ENCODE measurements at places on chromosomes 4 and X.

DNA sequence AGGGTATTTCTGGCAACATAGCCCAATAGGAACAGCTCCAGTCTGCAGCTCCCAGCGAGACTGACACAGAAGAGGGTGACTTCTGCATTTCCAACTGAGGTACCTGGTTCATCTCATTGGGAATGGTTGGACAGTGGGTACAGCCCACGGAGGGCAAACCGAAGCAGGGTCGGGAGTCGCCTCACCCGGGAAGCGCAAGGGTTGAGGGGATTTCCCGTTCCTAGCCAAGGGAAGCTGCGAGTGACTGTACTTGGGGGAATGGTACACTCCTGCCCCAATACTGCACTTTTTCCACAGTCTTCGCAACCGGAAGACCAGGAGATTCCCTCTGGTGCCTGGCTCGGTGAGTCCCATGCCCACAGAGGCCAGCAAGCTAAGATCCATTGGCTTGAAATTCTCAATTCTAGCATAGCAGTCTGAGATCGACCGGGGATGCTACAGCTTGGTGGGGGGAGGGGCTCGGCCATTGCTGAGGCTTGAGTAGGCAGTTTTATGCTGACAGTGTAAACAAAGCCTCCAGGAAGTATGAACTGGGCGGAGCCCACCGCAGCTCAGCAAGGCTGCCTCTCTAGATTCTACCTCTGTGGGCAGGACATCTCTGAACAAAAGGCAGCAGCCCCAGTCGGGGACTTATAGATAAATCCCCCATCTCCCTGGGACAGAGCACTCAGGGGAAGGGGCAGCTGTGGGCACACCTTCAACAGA, 14.0 kb upstream of the ADAD1 start:
- no peak for DNase-seq

DNA sequence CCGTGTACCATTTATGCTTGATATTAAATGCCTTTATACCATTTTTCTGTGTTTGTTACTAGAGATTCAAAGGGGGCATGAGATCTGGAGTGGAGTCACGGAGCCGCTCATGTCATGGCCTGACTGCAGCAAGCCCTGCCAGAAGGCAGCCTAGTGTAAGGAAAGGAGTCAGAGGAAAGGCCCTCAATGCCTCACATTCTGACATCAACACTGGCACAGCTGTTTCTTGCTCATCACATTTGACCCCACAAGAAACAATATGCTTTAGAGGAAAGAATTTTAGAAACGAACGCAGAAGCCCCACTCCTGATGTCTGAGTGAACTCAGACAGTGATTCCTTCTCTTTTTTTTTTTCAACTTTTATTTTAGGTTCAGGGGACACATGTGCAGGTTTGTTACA, 322.4 kb upstream of the CPEB2 start:
- DNase-seq, result no peak

DNA sequence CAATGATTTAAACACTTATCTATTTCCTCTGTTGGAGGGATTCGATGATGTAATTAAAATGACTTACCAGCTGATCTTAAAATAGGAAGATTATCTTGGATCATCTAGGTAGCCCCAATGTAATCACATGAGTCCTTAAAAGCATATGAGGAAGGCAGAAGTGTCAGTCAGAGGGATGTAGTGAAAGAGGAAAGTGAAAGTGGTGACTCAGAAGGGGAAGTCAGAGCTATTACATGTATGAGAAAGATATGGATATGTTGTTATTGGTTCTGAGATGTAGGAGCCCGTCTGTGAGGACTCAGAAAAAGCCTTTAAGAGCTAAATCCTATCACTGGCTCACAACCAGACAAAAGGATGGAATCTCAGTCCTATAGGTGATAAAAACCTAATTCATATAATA, 456.4 kb downstream of the DACH2 start:
- DNase-seq, result no peak

DNA sequence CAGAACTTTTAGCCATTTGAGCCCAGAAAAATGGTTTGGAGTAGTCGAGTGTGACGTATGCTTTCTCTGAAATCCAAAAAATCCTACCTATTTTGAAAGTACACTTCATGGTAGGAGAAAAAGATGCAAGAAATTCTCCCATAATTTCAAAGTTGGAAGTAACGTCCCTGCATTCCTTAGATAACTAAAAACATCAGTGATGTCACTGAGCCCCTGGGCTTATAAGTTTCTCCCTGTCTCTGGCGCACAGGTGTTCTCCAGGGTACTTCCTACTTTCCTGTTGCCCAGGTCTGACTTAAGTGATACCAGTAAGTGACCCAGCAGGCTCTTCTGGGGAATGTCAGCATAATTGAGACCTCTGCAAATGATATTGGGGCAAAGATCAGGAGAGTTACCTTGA, 90.5 kb upstream of the WDR1 start:
- no peak for DNase-seq

DNA sequence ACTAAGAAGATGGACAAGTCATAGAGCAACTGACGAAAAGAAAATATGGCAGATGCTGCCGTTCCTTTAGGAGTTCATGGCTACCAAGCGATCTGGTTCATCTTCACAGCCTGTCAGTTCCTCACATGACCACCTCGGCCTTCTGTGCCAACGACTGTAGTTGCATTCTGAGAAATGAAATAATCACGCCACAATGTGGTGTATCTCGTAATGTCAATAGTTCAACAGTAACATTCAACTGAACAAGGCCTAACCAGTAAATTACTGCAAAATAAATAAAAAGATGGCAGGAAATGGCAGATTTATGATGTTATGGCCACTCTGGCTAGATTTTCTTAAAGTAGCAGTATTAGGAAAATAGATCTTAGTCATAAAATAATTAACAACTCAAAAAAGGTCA, 4.4 kb downstream of the GPRIN3 start:
- no peak for DNase-seq

DNA sequence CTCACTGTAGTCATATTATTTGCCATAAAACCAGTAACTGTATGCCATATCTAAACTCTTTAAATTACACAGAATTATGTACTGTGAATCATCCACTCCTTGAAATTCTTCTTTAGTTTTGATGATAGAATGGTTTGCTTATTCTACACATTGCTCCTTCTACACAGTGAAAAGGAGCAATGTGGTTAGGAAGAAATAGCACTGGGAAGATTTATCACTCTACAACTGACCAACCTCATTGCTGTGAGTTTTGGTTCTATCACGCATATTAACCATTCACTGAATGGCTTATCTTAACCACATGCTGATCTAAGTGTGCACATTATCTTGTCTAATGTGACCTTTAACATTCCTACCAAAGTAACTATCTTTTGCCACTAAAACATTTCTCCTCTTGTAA, 415.7 kb upstream of the NDST4 start:
- no peak for DNase-seq

DNA sequence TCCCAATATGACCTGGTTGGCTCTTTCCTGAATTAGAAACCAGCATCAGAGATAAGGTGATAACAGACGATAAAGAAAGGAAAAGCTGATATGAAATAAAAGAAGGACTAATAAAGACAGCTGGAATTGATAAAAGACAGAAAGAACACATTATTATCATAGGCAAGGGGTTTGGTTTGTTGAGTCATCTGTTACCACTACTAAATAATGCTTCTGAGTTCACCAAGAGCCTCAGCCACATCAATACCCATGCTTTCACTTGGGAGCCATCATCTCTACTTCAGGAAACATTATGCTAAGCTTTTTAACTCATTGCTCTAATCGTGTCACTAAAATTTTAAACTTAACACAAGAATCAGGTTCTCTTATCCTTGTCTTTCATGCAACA, 27.6 kb downstream of the ANXA5 start:
- DNase-seq, result no peak

DNA sequence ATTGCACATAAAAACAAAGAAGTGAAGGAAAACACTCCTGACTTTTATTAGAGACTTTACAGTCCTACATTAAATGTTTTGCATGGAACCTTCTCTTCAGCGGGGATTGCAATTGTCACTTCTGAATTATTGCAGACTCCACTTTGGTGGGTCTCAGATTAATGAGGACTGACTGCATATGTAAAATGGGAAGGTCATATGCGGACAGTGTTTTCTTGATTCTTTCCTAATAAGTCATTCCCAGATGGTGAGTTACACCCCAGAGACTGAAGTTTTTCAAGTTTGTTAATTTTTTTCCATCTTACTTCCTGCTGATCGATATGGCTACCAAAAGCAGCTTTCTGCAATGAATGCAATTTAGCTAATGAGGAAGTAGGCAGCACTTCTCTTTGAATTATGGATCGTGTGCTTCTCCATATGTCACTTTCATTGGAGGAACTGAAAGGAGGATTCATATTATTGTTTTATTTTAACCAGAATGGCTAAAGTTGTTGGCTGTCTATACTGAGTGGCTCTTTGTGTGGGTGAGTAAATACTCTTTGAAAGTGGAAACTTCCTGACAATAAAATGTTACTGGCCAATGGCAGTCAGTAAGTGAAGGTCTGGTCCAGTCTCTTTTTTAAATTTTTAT, 119.3 kb upstream of the CLNK start:
- DNase-seq, result no peak

GRCh38 chr4:105936901-105937300, 41.6 kb downstream of the NPNT start:
- DNase-seq, result no peak

DNA sequence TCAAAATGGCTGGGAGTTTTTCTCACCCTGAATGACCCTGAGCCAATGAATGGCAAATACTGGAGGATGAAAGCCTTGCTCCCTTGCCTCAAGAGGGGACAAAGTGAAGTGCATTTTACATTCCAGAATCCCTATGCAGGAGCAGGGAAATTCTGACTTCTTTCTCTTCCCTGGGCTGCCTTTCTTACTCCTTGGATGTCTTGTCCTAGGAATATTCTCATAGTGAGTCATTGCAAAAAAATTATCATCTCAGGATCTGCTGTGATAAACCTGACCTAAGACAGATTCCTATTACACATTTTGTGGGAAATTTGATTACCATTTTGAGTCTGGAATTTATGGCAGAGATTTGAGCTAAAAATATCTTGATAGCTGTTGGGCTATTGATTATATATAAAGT, 199.9 kb downstream of the TMA16 start:
- no peak for DNase-seq

GRCh38 chr4:119233750-119234149, 21.2 kb downstream of the USP53 start:
- DNase-seq, result no peak

GRCh38 chr4:148192526-148192925, 249.7 kb downstream of the NR3C2 start:
- no peak for DNase-seq

DNA sequence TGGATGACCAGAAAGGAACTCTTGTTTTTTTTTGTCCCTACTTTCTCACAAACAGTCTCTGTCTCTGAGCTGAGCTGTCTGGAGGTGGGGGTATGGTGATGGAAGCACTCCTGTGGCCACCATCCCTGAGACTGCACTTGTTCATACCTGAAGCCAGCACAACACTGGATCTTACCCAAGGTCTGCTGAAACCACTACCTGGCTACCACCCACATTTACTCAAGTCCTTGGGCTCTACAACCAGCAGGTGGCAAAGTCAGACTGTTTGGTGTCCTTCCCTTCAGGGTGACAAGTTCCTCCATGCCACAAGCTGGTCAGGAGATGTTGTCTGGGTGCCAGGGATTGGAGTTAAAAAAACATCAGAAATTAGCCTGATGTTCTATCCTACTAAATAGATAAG, 89.7 kb downstream of the NEXMIF start:
- no peak for DNase-seq

Data from keratinocyte (primary cell).